LHCN-M2 (cell line): ENCODE measurements at places on chromosomes 4 and X. TPM values are rescaled to one million over a fixed set of nuclear protein-coding genes. Genes with fewer than 3 reads are reported as not detected.

KLHL2 gene
- 22.2 and 25.6 TPM in 2 replicates for total RNA-seq

SPACA5B gene
- not detected in 2 replicates for total RNA-seq

CT83 gene
- not detected in 2 replicates for total RNA-seq

RHOXF2 gene
- not detected in 2 replicates for total RNA-seq

EPHA5 gene
- total RNA-seq, result 1.1 and 2.3 TPM in 2 replicates

DUX4 gene
- total RNA-seq, result not detected in 2 replicates

CEP135 gene
- 9.0 and 10.8 TPM in 2 replicates for total RNA-seq

RNF175 gene
- total RNA-seq, result not detected in 2 replicates

SPANXN5 gene
- not detected in 2 replicates for total RNA-seq

NAA11 gene
- not detected in 2 replicates for total RNA-seq

MID1 gene
- total RNA-seq, result 8.6 and 11.8 TPM in 2 replicates

ETDB gene
- total RNA-seq, result not detected in 2 replicates

EREG gene
- total RNA-seq, result 2.9 and 4.1 TPM in 2 replicates

NLGN3 gene
- 0.06 and 0.23 TPM in 2 replicates for total RNA-seq

INTS6L gene
- 2.6 and 6.1 TPM in 2 replicates for total RNA-seq

HTR2C gene
- total RNA-seq, result not detected in 2 replicates

NPNT gene
- not detected in 2 replicates for total RNA-seq

TEC gene
- total RNA-seq, result 6.8 and 7.3 TPM in 2 replicates

MAGEA8 gene
- not detected in 2 replicates for total RNA-seq

SOWAHD gene
- 0.51 and 0.69 TPM in 2 replicates for total RNA-seq

VCX gene
- not detected in 2 replicates for total RNA-seq

BEX5 gene
- not detected in 2 replicates for total RNA-seq

POU4F2 gene
- not detected in 2 replicates for total RNA-seq

RNF128 gene
- 0.26 and 0.34 TPM in 2 replicates for total RNA-seq

FGD1 gene
- 6.4 and 7.1 TPM in 2 replicates for total RNA-seq

MXRA5 gene
- 0.11 and 0.13 TPM in 2 replicates for total RNA-seq

RIBC1 gene
- 0.13 and 0.40 TPM in 2 replicates for total RNA-seq

GRIA2 gene
- not detected in 2 replicates for total RNA-seq

RBM46 gene
- total RNA-seq, result 0.06 TPM in 1 of 2 replicates, not detected in the other

KLF3 gene
- total RNA-seq, result 8.4 and 14.1 TPM in 2 replicates

PDE5A gene
- total RNA-seq, result 1.6 TPM in 2 replicates

RASSF6 gene
- 0.17 and 0.51 TPM in 2 replicates for total RNA-seq

ODAPH gene
- total RNA-seq, result not detected in 2 replicates

SAGE1 gene
- total RNA-seq, result not detected in 2 replicates

FAM133A gene
- total RNA-seq, result not detected in 2 replicates

CENPI gene
- 32.4 and 35.9 TPM in 2 replicates for total RNA-seq

ZAR1 gene
- total RNA-seq, result not detected in 2 replicates

TLR1 gene
- 2.7 and 2.9 TPM in 2 replicates for total RNA-seq
